Right hindlimb (tissue), 1 donor: ENCODE measurements at places on chromosomes 11 and 22.

DNA sequence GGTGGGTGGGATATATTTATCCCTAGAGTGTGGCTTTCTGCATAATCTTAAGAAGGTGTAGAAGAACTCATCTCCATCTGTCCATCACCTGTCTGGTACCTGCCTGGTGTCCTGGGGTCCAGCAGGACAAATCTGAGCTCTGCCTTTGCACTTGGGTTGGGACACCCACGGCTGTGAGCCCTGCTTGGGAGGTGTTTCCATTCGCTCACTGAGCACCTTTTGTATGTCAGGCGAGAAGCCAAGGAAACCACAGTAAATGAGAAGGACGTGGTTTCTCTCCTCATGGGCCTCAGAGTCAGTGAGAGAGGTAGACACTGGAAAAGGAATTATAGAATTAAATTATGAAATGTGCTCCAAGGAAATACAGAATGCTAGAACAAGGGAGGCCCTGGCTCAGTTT lies 555.9 kb downstream of the MIAT start:
- peak; percentile 57 for DNase-seq

GRCh38 chr11:134118006-134118405 lies 49.1 kb downstream of the JAM3 start:
- no peak for DNase-seq

GRCh38 chr22:45846952-45847351 lies 130.0 kb downstream of the WNT7B start:
- DNase-seq, result no peak

DNA sequence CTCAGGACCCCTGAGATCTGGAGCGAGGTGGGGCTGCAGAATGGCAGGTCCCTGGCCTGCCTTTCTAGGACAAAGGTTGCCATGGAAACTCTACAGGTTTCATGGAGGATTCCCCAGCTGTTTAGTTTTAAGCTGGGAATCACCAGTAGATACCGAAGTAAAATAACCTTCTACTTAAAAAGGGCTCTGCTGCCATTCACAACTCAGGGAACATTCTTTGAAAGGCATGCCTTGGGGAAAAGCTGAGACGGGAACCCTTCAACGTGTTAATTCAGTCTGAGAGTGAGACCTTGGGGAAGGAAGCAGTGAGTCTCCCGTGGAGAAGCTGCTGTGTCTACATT lies 493.3 kb downstream of the BRD1 start:
- DNase-seq, result no peak

DNA sequence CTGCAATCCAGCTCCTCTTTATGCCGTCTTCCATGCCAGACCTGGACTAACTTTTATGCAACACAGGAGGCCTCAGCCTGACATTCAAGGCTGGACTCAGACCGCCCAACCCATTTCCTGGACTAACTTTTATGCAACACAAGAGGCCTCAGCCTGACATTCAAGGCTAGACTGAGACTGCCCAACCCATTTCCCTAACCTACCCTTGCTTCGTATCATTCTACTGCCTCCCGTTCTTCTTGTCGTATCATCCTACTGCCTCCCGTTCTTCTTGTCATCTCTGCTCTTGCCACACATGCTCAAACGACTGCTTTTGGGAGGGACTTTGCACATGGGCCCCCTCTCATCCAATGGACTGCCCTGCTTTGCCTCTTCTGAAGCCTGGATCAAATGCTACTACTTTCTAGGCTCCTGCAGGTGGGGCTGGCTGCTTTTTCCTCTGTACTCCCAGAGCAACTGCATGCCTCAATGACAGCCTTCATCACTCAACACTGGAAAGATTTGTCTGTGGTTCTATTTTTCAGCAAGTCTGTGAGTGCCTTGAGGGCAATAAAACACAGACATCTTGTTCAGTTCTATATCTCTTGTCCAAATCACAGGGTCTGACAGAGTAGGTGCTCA lies 7.8 kb downstream of the TBC1D10A start:
- no peak for DNase-seq

GRCh38 chr11:100593291-100593690 lies 93.8 kb upstream of the ARHGAP42 start:
- no peak for DNase-seq

- peak; percentile 66 for DNase-seq
Observed at GRCh38 chr11:8839957-8840945, 70.7 kb upstream of the AKIP1 start.

DNA sequence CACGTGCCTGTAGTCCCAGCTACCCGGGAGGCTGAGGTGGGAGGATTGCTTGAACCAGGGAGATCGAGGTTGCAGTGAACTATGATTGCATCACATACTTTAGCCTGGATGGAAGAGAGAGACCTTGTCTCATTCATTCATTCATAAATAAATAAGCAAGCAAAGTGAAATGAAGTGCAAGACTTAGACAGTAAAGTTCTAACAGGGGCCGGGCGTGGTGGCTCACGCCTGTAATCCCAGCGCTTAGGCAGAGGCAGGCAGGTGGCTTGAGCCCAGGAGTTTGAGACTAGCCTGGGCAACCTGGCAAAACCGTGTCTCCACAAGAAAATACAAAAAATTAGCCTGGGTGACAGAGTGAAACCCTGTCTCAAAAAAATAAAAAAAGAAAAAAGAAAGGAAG lies 1.6 kb upstream of the ZNF280A start:
- DNase-seq, result no peak

DNA sequence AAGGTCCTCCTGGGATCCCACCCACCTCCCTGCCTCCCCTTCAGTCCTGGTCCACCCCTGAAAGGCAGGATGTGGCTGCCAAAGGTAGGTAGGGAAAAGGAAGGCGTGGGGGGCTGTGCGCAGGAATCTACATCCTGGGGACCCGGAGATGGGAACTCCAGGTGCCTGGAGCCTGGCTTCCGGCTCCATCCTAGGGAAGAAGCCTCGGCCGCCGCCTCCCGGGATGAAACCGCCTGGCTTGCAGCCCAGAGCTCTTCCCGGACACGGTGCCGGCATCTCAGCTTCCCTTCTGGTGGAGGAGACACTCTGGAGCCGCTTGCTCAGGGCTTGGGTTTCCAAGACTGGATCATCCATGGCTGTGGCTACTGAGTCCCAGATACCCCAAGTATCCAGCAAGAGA lies 33.3 kb upstream of the PDGFB start:
- peak; percentile 72 for DNase-seq

- no peak for DNase-seq
Observed at GRCh38 chr11:44972746-44973435, 22.2 kb upstream of the TP53I11 start.

DNA sequence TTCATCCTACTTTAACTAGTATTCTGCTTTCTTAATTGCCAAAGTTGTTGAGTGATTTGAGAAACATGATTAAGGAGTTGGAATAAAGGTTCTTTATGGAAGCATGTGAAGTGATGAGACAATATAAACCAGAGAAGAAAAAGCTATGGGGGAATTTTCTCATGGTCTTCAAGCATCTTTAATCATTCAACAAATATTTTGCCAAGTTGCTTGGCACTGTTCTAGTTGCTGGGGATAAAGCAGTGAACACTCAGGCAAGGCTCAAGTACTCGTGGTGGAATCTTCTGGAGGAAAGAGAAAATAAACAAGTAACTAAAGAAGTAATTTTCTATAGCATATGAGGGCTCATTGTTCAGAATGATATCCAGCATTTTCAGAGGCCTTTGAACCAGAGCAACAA lies 9.2 kb upstream of the PIWIL4 start:
- no peak for DNase-seq

DNA sequence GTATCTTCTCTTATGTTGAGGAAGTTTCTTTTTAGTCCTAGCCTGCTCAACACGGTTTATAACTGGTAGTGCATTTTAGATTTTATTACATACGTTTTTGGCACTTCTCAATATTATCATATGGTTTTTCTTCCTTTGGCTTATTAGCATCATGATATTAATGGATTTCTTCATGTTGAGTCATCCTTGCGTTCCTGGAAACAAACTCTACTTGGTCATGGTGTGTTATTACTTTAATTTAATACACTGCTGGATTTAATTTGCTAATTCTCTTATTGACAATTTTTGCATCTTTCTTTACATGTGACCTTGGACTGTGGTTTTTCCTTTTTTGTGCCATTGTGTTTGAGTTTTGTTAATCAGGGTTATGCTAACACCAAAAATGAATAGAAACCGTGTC lies 20.5 kb downstream of the IGF2 start:
- DNase-seq, result no peak

DNA sequence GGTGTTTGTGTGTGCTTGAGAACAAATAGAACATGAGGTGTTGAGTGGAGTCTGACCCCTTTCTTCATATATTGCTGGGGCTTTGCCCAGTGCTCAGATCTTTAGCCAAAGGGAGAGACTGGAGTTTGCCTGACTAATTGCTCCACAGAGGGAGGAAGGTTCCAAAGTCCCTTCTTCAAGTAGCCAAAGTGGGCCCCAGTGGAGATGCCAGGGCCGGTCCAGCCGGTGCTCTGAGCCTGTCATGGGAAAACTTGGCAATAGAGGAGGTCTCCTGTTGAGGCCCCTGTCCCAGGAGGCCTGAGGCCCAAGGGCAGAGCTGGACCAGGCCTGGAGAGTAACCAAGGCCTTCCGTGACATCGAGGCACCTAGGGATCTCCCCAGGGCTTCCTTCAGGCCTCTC lies 112.3 kb downstream of the DSCAML1 start:
- no peak for DNase-seq

- DNase-seq, result no peak
Observed at GRCh38 chr22:19738664-19739447, 15.5 kb downstream of the GP1BB start.

DNA sequence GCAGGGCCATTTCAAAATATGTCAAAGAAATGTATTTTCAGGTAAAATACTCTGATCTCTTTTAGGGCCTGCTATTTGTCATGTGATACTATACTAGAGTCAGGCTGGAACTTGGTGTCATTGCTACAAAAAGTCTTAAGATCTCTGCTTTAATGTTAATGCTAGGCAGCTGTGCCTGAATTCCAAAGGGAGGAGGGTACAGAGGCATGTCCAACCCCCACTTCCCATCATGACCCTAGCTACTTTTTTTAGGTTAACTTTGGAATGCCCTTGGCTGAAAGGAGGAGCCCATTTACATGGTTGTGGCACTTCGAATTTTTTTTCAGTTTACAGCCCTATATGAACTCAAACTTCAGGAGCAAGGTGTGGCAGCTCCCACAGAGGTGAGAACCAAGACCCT lies 58.1 kb downstream of the OSBP2 start:
- no peak for DNase-seq

DNA sequence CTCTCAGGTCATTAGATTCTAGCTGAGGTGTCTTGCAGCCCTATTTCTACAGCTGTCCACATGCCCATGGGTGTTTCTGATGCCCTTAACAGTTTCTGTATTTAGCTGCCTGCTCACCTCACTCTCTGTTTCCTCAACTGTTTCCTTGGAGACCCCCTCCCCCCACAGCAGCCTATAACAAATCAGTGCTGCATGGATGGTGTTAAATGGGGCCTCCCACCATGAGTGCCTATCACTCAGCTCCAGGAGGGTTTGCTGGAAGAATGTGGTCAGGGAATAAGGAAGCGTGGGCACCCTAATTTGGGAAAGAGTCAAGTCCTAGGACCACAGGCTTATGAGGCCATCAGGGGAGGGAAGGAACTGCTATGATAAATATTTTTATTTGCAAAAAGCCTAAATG lies 8.6 kb downstream of the KLHL35 start:
- no peak for DNase-seq

- no peak for DNase-seq
Observed at GRCh38 chr22:46522797-46523196, 14.6 kb downstream of the CELSR1 start.
